ENCODE measurements at places on chromosomes 13 and 19.
A peak's percentile ranks its signal among the peaks of the same experiment; 100 is the strongest.

DNA sequence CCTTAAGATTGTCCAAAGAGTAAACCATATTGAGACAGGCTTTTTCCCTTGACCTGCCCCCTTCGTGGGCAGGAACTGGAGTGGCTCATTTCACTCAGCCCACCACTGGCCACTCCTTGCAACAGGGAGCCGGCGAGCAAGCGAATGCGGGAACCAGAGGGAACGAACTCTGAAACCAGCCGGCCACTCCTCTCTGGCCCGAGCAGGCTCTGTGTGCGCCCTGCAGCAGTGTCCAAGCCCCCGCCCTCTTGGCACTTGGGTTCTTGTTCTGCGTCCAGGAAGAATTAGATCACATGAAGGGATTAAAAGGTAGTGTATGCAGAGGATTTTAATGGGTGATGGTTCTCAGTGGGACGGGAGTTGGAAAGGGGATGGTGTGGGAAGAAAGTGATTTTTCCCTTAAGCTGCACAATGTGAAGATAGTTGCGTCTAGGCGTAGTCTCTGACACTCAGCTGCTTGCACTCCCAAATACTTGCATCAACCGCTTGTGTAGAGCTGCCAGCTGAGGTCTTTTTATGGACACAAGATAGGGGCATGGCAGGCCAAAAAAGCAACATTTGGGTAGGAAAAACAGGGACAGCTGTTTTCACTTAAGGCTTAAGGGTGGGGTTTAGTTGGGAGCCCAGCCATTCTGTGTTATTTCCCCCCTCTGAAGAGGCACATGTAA lies 1209.7 kb upstream of the PCDH20 start:
- DNase-seq, result no peak

- no peak for DNase-seq
Observed at GRCh38 chr13:21234526-21234925, 58.1 kb downstream of the MRPL57 start.

DNA sequence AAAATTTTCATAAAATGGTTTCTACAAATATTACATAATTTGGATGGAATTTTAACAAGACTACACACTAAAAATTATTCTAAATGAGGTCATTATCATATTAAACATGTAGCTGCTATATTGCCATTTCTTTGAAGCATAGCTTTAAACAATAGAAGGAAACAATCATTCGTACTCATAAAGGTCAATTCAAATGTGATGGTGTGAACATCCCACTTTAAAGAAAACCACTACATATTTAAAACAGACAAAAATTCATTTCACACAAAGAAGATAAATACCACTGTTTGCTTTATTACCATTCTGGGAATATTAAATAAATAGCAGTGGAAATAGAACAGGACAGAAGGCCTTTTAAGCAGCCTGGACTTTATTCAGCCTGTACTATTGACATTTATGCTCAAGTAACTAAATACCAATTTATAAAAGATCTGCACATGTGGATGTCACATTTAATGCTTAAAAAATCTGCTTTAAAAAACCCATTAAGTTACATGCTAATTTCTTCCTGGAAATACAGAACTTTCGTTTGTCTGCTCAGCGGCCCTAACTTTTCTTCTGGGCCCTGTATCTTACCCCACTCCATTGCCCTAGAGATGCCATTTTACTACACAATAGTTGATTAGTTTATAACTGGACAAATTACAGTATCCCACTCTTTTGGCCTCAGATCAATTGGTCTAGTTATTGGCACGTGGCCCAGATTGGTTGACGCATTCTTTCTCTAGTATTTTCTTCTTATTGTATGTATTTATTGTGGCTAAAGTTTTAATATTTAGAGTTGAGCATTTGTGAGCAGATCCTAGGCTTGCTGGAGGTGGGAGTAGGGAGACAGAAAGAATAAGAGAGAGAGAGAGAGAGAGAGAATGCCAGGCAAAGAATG lies 215.1 kb upstream of the SPRY2 start:
- no peak for DNase-seq

DNA sequence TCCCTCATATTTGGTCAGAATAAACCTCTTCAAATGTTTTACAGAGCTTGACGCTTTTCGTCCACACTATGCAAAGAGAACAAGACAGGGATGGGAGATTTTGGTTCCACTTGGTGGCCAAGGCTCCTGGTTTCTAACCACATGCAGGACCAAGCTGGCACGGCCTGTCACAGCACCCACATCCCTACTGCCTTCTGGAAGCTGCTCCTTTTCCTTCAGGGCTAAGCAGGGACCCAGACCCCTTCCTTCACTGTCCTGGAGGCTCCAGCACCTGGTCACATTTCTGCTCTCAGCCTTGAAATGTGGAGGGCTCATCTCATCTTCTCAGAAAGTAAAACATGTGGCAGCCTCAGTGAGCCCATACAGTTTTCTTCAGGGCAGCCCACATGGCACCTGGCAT lies 50.4 kb upstream of the ARHGEF7 start:
- no peak for DNase-seq

DNA sequence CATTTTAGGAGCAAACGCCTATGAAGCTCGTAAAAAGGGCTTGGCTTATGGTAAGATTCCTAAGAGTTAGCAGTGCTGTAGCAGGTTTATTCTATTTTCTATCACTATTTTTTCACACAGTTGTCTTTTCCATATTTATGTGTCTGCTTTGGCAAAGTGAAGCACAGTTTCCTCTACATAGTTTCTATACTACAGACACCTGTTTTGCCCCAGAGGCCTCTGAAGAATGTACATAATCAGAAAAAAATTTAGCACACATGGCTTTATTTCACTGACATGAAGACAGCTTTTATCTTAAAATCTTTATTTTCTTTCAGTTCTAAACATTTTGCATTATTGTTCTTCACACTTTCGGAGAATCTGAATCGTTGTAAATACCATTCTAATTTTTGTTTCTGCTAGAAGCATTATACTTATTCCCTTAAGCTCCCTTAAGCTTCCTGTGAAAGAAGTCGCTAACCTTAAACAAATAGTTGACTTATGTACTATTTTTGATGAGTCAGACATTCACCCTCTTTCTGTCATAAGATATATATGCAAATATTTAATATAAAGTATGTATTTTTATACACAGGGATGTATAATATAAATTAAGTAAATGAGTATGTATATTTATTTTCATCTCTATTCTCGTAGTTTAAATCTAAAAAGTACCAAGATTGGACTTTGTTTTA lies 816.0 kb downstream of the OLFM4 start:
- no peak for DNase-seq

- DNase-seq, result no peak
Observed at GRCh38 chr19:52990759-52991418, 22.8 kb upstream of the ERVV-1 start.

GRCh38 chr13:72458701-72459100 lies 268.7 kb downstream of the MZT1 start:
- DNase-seq, result no peak

DNA sequence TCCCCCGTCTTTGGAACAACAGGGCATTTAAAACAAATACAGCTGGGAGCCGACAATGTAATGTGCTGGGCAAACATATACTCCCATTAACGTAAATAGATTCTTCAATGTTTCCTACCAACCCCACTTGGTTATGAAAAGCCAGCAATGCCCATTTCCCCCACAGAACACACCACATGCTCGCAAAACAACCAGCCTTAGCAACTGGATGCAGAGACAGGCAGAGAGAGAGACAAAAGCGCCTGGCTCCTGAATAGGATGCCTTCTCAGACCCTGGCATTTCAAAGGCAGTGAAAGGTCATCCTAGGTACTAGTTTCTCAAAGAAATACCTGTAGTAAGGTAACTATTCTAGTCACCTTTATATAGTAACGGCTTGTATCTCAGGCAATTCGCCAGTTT lies 462.9 kb downstream of the ITGBL1 start:
- DNase-seq, result peak; percentile 70

- no peak for DNase-seq
Observed at GRCh38 chr13:93857126-93857525, 622.4 kb downstream of the DCT start.

GRCh38 chr13:73808318-73808717 lies 325.9 kb downstream of the KLF12 start:
- no peak for DNase-seq

DNA sequence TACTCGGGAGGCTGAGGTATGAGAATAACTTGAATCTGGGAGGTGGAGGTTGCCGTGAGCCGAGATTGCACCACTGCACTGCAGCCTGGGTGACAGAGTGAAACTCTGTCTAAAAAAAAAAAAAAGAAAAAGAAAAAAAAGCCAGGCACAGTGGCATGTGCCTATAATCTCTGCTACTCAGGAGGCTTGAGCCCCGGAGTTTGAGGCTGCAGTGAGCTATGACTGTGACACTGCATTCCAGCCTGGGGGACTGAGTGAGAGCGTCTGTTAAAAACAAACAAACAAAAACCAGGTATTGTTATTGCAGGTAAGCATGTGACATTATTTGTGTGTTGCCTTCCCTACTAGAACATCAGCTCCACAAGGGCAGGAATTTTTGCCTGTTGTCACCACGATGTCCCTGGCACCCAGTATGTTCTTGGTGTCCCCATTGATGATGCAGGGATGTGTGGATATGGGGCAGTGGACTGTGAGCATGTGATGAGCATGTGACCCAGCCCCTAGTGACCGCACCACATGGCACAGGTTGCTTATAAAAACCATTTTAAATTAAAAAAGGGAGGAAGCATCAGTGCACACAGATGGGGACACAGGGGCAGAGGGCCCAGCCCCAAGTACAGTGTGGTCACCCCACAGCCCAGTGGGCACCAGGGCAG lies 1.6 kb upstream of the KANK2 start:
- no peak for DNase-seq

GRCh38 chr19:44582581-44583265 lies 30.6 kb upstream of the IGSF23 start:
- DNase-seq, result no peak

GRCh38 chr19:18431351-18432197 lies 6.4 kb downstream of the ISYNA1 start:
- no peak for DNase-seq

DNA sequence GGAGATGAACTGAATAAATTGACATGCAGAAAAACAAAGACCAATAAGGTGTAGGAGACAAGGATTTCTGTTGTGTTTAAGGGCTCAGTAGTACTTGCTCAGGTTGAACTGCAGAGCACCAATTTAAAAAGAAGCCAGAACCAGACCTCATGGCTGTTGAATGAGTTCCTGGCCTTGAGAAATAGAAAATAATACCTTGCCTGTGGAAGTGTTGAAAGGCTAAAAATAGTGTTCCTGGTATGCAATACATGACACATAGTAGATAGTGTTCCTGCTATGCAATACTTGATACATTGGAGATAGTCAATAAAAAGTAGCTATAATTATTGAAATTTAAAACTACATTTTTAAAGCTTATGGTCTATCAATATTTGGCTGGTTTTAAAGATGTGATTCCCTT lies 595.8 kb downstream of the PCDH9 start:
- DNase-seq, result no peak
